Activated CD4-positive, alpha-beta memory T cell treated with anti-CD3 and anti-CD28 coated beads for 36 hours (primary cell): ENCODE measurements at places on chromosomes 2 and 18. TPM values are rescaled to one million over a fixed set of nuclear protein-coding genes. Genes with fewer than 3 reads are reported as not detected.

BMP10 gene
- total RNA-seq, result not detected

RBM44 gene
- 0.75 TPM for total RNA-seq

C2orf80 gene
- total RNA-seq, result not detected

GPR55 gene
- total RNA-seq, result 1.5 TPM

AQP12A gene
- not detected for total RNA-seq

PAIP2B gene
- total RNA-seq, result 2.2 TPM

ALPP gene
- total RNA-seq, result not detected

INPP5D gene
- 54.9 TPM for total RNA-seq

IKZF2 gene
- total RNA-seq, result 9.1 TPM

DCAF17 gene
- 14.1 TPM for total RNA-seq

IL36B gene
- not detected for total RNA-seq

MROH2A gene
- total RNA-seq, result not detected

MARCHF7 gene
- 86.7 TPM for total RNA-seq

RGPD4 gene
- total RNA-seq, result not detected

IL36RN gene
- total RNA-seq, result not detected

FARP2 gene
- 29.5 TPM for total RNA-seq

KCNIP3 gene
- total RNA-seq, result not detected

VIT gene
- total RNA-seq, result not detected

FOXI3 gene
- total RNA-seq, result not detected

ADRA2B gene
- 0.21 TPM for total RNA-seq

DYTN gene
- not detected for total RNA-seq

VRK2 gene
- total RNA-seq, result 23.3 TPM

SNX17 gene
- total RNA-seq, result 91.2 TPM

NTSR2 gene
- total RNA-seq, result not detected

NXPH2 gene
- not detected for total RNA-seq

ALPI gene
- not detected for total RNA-seq

KIF5C gene
- total RNA-seq, result 25.2 TPM

TWIST2 gene
- total RNA-seq, result not detected

PDE1A gene
- not detected for total RNA-seq

HOXD3 gene
- not detected for total RNA-seq

ALPG gene
- not detected for total RNA-seq

CABYR gene
- total RNA-seq, result 1.4 TPM

TEKT4 gene
- not detected for total RNA-seq

PSMA8 gene
- 1.3 TPM for total RNA-seq

NT5C1B gene
- total RNA-seq, result not detected

FAM228A gene
- total RNA-seq, result 0.17 TPM

OSR1 gene
- total RNA-seq, result not detected

CXCR4 gene
- total RNA-seq, result 141 TPM

RAB6C gene
- not detected for total RNA-seq

CDH19 gene
- not detected for total RNA-seq

MARCHF4 gene
- not detected for total RNA-seq

GYPC gene
- 123 TPM for total RNA-seq

THAP4 gene
- 43.7 TPM for total RNA-seq

FBLN7 gene
- 40.2 TPM for total RNA-seq

CCDC102B gene
- total RNA-seq, result 2.4 TPM

TTN gene
- total RNA-seq, result 1.2 TPM

HAT1 gene
- total RNA-seq, result 90.8 TPM

EVA1A gene
- total RNA-seq, result not detected

GRHL1 gene
- 1.00 TPM for total RNA-seq
